Activated CD4-positive, alpha-beta T cell treated with anti-CD3 and anti-CD28 coated beads, Interleukin-2, amount 50 U/mL, for 1 hour (primary cell): ENCODE measurements at places on chromosomes 16 and 17.

DNA sequence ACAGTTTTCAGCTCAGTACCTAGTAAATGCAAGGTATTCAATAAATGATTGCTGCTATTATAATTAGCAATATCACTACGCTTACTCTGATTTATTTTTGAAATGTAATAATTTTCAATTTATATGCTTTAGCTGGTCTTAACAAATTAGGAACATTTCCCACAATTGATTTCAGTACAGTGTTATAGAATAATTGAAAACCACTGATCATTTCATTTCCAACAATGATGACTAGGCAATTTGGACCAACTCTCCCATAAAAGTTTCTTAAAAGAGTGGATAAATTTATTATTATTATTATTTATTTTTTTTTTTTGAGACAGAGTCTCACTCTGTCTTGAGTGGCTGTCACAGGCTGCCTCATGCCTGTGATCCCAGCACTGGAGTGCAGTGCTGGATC is 41.1 kb downstream of the VMP1 start:
- no peak for DNase-seq

DNA sequence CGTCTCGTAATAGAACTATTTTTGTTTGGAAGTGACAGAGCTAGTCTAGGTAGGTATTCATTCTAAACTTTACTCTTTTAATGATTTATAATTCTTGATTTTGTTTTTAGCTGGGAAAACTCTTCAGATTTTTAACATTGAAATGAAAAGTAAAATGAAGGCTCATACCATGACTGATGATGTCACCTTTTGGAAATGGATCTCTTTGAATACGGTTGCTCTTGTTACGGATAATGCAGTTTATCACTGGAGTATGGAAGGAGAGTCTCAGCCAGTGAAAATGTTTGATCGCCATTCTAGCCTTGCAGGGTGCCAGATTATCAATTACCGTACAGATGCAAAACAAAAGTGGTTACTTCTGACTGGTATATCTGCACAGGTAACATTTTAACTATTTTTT is 27.6 kb downstream of the CLTC start:
- no peak for DNase-seq

DNA sequence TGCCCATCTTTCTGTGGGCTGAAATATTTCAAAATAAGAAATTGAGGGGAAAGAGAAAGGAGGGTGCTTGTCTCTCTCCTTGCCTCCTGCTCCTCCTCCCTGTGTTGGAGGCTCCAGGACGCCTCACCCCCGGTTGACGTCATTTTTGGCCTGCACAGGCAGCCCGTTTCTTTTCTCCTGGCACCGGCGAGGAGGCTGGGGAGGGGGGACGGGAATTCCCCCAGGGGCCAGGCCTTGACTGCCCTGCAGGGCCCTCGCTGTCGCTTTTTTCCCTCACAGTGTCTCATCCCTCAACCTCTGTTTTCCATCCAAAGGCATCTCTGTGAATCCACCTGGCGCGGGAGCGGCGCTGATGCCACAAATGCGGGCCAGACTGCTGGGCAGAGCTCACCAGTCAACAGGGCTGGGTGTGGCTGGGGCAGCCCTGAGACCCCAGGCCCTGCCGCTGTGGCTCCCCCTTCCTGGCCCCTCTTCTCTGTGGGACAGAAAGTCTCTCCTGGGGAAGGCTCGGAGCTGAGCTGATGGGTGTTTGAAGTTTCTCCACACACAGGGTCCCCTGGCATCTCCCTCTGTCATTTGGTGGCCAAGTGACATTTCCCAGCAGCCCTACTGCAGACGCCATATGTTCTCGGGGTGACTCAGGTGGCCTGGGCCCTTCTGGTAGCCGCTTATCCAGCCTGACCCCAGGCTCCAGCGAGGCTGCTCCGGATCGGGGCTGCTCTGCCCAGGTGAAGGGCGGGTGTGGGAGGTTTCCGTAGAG is 16.0 kb downstream of the CENPX start:
- no peak for DNase-seq

DNA sequence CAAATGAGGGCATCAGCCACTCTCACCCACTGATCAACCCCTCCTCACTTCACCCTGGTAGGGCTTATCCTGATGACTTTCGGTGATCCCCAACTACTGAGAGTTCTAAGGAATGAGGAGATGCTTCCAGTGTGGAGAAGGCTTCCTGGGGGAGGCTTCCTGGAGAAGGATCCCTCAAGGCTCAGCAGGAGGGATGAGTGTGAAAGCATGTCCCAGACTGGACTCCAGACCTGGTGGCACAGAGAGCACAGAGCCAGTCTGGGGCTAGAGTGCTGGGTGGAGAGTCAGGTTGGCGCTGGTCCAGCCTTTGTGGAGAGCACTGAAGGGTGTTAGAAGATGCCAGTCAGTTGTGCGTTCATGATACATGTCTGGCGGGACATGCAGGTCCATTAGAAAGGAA is 53.7 kb downstream of the PLD6 start:
- no peak for DNase-seq

DNA sequence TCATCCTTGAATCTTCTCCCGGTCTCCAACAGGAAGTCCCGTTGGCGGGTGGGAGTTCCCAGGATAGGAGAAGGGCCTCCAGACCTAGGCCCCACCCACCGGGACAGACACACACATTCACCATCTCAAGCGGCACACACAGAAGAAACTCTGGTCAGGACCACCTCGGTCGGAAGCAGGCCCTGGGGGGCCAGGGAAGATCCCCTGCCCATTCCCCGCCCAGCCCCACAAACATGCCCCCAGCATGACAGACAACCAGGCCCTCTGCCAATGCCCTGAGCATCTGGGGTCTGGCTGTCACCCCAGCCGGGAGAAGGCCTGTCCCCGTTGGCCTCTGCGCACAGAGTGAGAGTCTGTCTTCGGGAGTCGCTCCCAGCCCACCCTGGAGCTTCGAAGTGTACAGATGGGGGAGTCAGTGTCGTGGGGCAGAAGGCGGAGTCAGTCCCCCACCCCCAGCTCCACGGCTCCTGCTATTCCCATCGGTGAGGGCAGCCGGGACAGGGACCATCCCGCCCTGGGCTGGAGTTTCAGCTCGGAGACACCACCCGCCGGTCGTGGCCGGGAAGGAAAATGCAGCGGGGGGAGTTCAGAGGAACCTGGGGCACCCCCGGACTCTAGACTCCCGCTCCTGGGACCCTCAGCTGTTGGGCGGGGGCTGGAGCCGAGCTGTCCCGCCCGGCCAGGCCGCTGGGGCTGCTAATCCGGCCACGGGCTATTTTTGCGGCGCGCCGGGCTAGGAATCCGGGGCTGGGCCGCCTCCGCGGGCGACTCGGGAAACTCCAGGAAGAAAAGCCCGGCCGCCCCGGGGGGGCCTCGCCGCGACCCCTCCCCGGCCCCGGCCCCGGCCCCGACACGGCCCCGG is 660 bp downstream of the RHBDF1 start:
- DNase-seq: no peak
